NCI-H2029 treated with DMSO at 0.1 percent for 48 hours (cell line): ENCODE measurements at places on chromosomes 7 and 10.
A peak's percentile ranks its signal among the peaks of the same experiment; 100 is the strongest.

DNA sequence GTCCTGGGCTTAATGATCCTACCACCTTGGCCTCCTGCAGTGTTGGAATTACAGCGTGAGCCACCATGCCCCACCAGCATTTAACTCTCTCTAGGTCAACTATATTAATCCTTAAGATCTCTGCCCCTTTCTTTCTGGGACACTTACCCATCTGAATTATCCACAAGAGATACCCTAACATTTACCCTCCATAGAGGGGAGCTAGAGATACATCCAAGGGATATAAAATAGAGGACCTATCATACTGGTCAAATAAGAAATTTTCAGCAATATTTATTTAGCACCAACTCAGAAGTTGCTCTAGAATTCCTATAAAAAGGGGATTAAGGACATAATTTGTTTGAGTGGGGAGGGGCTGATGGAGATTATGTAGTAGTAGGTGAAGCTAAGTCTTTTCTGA is 96.5 kb downstream of the OTUD1 start:
- no peak for DNase-seq

DNA sequence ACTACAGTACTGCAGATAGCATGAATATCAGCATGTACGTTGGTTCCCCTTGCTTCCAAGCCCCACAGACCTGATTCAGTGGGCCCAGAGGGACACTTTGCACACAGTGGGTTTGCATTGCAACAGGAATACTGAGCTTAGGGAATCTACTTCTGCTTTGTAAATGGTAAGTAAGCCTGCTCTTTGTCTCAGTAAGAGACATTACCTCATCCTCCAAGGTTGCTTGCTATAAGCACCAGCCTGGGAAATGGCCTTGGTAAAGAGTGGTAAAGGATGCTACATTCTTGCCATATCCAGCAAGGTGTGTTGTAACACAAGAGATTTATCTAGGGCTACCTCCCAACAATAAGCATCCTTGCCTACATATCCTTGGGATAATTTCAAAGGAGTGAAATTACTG is 730.5 kb downstream of the INHBA start:
- no peak for DNase-seq

- DNase-seq = no peak
Observed at GRCh38 chr7:123533929-123534382, 439 bp downstream of the IQUB start.

DNA sequence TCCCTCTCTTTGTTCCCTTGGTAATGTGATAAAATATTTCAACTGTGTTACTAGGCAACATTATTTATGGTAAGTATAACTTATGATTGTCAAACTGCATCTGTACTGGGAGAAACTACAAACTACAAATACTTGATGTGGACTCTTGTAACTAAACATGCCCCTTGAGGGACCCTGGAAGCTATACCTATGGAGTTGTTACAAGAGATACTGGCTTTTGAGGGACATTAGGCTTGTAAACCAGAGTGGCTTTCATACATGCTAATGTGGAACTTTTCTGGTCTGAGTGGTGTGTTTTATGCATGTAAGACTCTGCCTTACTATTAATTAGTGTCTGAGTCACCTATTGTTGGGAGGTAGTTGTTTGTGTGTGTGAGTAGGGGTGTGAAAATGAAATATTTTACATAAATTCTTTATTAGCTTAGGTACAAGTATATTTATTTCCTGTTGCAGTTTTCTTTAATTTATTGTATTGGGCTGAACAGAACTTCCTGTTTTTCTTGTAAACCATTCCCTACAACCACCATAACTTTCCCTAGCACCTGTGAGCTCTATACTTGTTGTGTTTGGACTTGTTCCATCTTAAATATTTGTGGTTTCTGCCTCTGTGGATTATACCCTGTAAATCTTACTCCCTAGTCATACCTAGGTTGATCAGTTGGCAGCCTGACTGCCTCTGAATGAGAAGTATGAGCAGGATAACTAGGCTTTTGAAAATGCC is 49.8 kb downstream of the STK31 start:
- peak; percentile 59 for DNase-seq

DNA sequence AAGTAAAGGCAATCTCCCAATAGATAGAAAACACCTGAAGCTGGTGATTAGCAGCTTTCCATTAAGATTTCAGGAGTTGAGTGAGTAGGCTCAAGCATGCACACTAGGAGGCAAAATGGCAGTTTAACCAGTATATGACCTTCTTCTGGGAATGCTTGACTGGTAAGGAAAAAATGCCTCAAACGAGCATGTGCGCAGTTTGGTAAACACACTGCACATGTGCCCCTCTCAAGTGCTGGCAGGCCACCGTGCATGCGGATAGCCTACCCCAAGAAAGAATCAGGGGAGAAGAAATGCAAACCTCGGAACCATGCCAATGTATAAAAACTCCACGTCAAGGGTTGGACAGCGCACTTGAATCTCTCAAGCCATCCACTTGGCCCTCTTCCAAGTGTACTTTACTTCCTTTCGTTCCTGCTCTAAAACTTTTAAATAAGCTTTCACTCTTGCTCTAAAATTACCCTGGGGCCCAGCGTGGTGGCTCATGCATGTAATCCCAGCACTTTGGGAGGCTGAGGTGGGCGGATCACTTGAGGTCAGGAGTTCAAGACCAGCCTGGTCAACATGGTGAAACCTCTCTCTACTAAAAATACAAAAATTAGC is 98.8 kb upstream of the CDK1 start:
- no peak for DNase-seq

- DNase-seq = no peak
Observed at GRCh38 chr10:112510384-112510783, 63.4 kb downstream of the VTI1A start.

GRCh38 chr7:113404245-113404644 is 285.9 kb upstream of the SMIM30 start:
- DNase-seq = no peak

DNA sequence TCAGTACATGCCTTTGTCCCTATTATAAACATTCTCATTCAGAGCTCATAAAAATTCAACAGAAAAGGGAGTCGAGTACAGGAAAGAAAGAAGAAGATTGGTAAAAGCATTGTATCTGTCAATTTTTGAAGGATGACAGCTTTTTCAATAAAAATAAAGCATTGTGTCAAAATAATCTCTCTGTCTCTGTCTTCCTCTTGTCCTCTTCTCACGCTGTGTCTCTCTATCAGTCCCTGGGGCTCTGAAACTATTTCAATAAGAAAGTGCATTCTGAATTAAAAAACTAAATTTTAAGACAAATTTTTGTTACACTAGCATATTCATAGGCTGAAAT is 248.4 kb downstream of the TNS3 start:
- DNase-seq = no peak

DNA sequence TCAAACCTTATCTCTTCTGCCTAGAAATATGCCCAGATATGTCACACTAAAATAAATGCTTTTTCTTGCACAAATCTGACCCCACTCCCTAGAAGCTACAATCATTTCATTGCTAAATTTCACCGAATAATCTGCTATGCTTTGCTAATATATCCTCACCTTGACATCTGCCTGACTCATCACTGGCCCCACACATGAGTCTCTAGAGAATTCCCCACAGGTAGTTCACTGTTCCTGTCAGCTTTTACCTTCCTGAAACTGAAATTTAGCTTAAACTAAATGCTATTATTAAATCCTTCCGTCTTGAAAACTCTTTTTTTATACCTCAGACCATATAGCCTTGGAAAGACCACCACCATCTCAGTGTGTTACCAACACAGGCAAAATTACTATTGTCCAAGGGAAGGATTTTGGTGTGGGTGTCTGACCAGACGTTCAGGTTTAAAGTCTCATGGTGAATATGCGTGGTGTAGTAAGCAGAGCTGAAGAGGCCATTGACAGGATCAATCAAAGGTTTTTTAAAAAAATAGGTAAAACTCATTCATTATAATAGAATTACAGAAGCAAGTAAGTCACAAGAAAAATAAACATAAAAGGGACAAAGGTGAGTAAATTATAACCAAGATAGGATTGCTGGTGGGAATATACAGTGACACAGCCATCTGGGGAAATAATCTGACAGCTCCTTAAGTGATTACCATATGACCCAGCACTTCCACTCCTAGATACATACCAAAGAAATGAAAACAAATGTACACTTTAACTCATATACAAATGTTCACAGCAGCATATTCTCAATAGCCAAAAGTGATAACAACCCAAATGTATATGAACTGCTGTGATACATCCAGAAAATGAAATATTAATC is 173.5 kb downstream of the KMT2E start:
- no peak for DNase-seq
